Panc1 (cell line): ENCODE measurements at places on chromosomes 2 and 18. TPM values are rescaled to one million over a fixed set of nuclear protein-coding genes. Genes with fewer than 3 reads are reported as not detected.

DNA sequence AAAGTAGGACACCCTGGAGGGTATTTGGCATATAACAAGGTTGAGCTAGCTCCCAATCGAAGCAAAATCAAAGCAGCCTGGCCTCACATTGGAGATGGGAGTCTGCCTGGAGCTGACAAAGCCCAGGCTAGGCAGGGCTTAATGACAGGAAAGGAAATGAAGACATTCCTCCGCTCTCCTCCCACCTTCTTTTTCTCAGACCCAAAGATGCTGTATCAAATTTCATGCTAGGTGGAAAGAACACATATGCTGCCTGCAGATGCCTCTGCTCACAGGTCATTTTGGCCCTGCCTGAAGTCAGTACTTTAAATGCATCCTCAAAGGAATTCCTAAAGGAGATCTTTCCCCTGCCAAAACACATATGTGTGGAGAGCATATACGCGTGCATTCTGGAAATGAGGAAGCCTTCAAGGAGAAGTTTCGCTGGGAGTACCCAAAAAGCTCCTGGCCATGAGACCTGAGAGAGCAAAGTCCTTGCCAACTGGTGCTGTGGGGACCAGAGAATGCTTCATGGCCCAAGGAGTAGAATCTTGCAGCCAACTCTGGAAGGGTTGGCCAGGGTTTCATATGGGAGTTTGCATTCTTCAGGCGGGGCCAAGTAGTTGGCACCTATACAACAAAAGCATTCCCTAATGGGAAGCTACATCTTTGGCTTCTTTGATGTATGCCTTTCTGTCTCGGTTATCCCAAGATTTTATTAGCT is 88.0 kb downstream of the AQP4 start:
- no peaks in the 10 kb centered on the region for H3K4me1 ChIP-seq
- no peak overlapping the region for H3K4me3 ChIP-seq
- H3K36me3 ChIP-seq = no peaks in the 10 kb centered on the region
- no peak for DNase-seq
- H3K27me3 ChIP-seq = no peaks in the 10 kb centered on the region

DNA sequence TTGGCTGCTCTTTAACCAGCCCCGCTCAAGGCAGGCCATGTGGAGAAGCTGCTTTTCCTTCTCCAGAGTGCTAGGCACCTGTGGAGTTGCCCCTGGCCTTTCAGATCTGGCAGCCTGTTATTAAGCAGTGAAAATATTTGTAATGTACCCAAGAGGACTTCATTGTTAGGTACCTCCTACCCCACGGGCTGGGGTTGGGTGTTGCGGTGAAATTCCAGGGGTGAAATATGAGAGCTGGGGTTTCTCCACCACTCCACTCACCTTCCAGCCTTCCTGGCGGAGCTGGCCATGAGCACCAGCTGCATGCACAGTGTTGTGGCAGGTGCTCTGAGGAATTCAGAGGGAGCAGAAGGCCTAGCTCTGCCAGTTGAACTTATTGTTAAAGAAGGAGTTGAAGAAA is 39.1 kb downstream of the NTSR2 start:
- no peak overlapping the region for H3K4me3 ChIP-seq
- H3K27ac ChIP-seq = no peak overlapping the region
- no peaks in the 10 kb centered on the region for H3K27me3 ChIP-seq
- no peaks in the 10 kb centered on the region for H3K4me1 ChIP-seq

- H3K4me3 ChIP-seq = no peak within 1 kb of the TSS
- no peaks in the 10 kb centered on the region for H3K4me1 ChIP-seq
- H3K27ac ChIP-seq = no peak within 1 kb of the TSS
- no peaks in the 10 kb centered on the region for H3K27me3 ChIP-seq
- DNase-seq = no peak
Measured at GRCh38 chr2:85694052-85695025, at the start of gene GNLY. Gene GNLY, plus strand, starts transcription at chr2:85694358. Its CDS starts 61 bp downstream, at chr2:85694419.

DNA sequence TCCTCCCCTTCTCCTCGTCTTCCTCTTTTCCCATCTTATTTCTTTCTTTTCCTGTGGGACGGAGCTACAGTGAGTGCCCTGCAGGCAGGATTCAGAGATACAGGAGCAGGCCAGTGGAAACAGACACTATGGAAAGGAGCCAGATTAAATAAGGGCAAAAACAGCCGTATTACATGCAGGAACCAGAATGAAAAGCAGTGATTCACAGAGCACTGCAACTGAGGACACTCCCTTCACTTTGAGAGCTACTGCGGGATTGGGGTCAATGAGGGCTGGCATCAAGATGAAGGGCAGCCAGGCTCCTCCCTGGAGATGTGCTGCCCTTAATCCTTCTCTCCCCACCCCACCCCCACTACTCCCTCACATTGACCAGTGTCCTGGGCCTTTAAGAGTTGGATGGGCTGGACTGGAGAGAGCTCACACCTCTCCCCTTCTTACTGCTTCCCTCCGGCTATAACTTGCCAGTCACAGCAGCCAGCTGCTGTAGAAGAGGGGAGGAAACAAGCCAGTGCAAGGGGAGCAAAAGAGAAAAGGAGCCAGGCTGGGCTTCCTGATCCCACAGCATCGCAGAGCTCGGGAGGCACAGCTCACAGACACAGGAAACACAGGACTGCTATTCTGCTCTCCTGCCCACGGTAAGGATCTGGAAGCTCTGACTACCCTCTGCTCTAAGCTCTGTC is at the start of gene PLCD4:
Gene PLCD4 (plus strand): TSS at position 464 of the 680 bp plus-strand sequence. CDS start 7,841 bp downstream, outside the sequence.
- peak within 1 kb of the TSS; percentile 42; the same call in 1 of the 2 replicates for H3K27ac ChIP-seq
- DNase-seq = no peak
- H3K36me3 ChIP-seq = no peaks in the 10 kb centered on the region
- H3K4me1 ChIP-seq = peaks cover 16% of the 10 kb centered on the region
- H3K27me3 ChIP-seq = no peaks in the 10 kb centered on the region

- H3K4me3 ChIP-seq = no peak overlapping the region
- no peak for DNase-seq
- no peaks in the 10 kb centered on the region for H3K4me1 ChIP-seq
- H3K36me3 ChIP-seq = no peaks in the 10 kb centered on the region
- H3K27ac ChIP-seq = peak overlapping the region; percentile 34; the same call in 1 of the 2 replicates
- H3K27me3 ChIP-seq = no peaks in the 10 kb centered on the region
Measured at GRCh38 chr2:187519419-187520120, 34.7 kb downstream of the TFPI start.

DNA sequence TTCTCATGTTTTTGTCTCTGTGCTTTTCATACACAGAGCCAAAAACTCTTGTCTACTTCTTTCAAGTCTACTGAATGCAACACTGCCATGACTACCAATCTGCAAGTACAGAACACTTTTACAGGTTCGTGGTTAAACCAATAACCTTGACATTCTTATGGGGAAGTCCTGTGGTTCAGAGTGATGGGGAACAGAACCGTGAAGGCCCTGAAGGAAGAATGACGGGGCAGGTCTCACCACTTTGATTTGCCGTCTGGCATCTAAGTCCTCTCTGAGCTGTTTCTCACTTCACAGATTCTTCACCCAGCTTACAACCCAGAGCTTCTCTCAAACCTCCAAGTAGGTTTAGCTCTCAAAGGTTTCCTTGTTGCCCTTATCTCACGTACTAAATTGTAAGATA is 117.5 kb upstream of the SNTG2 start:
- no peaks in the 10 kb centered on the region for H3K4me1 ChIP-seq
- no peak for DNase-seq
- H3K36me3 ChIP-seq = no peaks in the 10 kb centered on the region
- no peak overlapping the region for H3K4me3 ChIP-seq
- H3K27ac ChIP-seq = no peak overlapping the region

- no peak for DNase-seq
- no peaks in the 10 kb centered on the region for H3K4me1 ChIP-seq
- H3K27me3 ChIP-seq = no peaks in the 10 kb centered on the region
- no peaks in the 10 kb centered on the region for H3K36me3 ChIP-seq
- H3K27ac ChIP-seq = no peak overlapping the region
Measured at GRCh38 chr2:102103992-102104871, 38.3 kb upstream of the IL1R1 start.

GRCh38 chr2:2881499-2881898 is 496.1 kb downstream of the EIPR1 start:
- H3K36me3 ChIP-seq = no peaks in the 10 kb centered on the region
- no peak overlapping the region for H3K27ac ChIP-seq
- H3K27me3 ChIP-seq = 0 out of 2 replicates have a peak, but pooled peaks cover 2% of the 10 kb centered on the region
- no peak for DNase-seq
- no peaks in the 10 kb centered on the region for H3K4me1 ChIP-seq

UNC80 gene
- 0.08 TPM for total RNA-seq

SF3B6 gene
- 129 TPM for total RNA-seq

CASP8 gene
- total RNA-seq = 34.8 TPM

HNMT gene
- 4.1 TPM for total RNA-seq

VAMP8 gene
- 93.2 TPM for total RNA-seq

IL37 gene
- total RNA-seq = not detected
